ENCODE measurements at places on chromosomes 16 and 17.

DNA sequence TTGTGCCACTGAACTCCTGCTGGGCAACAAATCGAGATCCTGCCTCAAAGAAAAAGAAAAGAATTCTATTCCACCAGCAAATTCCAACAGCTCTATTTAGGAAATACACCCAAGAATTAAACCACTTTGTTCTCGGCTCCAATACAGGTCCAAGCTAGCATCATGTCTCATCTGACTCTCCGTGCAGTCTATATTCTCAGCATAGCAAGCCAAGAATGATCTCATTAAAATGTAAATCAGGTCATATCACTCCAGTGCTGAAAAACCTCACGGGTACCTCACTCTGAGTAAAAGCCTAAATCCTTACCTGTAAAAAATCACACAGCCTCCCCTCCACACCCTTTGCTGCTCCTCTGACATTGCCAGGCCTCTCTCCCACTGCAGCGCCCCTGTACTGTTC, 23.9 kb downstream of the UBE2G1 start:
- no peak for DNase-seq

- peak; percentile 78 for DNase-seq
These were observed 171.0 kb downstream of the KATNIP start for GRCh38 chr16:27720731-27721530.

DNA sequence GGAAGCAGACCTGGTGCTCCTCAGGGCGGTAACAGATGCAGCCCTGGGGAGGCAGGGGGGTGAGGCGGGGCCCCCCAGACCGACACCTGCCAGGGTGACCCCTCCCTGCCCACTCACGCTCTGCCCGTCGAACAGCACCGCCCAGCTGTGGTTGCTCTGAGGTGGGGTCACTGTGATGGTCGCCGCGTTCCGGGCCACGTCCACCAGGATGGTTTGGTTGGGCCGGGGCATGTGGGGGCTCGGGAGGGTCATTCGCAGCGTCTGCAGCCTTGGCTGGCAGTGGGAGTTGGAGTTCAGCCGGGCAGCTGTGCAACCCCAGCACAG, 692 bp downstream of the BRICD5 start:
- no peak for DNase-seq

GRCh38 chr17:32777436-32777835, 99.5 kb downstream of the MYO1D start:
- DNase-seq, result no peak

DNA sequence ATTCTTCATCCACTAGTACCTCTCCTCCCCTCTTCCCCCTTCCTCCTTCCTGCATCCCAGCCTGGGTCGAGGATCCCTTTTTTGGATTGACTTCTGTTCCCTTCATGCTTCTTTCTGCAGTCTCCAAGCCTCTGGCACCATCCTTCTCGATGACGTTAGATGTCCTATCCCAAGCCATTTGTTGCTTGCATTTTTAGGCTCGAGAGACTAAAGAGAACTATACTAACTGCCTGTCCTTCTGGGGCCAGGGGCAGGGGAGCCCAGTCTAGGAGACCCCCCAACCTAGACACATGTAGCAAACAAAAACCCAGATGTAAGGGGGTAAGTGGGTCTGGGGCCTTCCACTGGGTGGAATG, 23.9 kb downstream of the UNK start:
- no peak for DNase-seq

DNA sequence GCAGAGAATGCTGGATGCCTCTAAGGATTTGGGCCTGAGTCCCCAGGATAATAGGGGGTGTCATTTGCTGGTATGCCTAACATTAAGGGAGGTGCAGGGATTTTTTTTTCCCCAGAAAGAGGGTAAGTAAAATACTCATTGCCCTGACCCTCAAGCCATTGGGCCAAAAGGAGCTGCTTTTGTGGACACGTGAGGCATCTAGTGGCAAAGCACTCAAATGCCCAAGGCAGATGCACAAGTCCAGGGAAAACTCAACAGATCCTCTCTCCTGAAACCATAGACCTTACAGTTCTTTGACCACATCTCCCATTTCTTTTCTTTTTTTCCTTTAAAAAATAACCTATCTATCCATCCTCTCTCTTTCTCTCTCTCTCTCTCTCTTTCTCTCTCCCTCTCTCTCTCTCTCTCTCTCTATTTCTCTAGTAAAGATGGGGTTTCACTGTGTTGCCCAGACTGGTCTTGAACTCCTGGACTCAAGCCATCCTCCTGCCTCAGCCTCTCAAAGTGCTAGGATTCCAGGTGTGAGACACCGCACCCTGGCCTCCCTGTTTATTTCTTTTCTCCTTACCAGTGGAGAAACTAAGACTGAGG, 11.8 kb downstream of the IRX5 start:
- DNase-seq, result no peak

DNA sequence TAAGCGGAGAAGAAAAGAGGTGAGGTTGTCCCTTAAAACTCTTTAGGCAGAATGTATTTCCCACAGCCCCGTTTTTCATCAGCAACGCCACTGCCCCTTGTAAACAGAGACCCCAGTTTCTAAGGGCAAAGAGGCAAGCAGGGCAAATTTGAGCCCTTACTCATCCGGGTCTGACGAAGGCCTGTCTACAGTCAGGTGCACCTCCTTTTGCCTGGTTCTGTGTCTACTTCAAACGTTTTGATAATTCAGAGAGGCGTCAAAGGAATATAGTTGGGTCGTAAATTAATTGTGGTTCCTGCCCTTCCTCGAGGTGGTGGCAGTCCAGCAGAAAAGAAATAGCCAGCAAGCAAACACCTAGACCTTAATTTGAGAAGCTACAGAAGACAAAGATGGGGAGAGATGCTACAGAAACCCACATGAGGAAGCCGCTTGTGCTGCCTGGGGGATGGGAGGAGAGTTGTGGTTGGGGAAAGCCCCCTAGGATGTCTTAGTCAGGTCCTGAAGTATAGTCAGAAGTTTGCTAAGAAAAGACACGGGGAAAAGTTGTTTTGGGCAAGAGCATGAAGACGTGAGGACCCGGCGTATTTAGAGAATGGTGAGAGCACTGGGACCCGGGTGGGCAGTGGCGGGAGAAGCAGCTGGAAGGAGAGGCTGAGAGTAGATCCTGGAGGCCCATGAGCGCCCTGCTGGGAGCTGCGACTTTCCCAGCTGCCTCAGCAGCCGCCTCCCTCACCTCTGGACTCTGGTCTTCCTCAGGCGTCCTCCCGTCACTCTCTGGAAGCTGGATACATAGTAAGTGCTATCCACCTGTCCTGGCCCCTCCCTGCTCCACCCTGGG, 2.4 kb downstream of the FBRS start:
- DNase-seq, result no peak

All from midbrain (tissue), 1 donor.